ENCODE measurements at places on chromosomes 16 and 17.

- no peak for DNase-seq
Measured at GRCh38 chr16:1781758-1782407, 488 bp downstream of the SPSB3 start.

- no peak for DNase-seq
Measured at GRCh38 chr16:974611-975261, 4.0 kb upstream of the LMF1 start.

GRCh38 chr16:84026606-84027005, 16.0 kb downstream of the SLC38A8 start:
- DNase-seq, result no peak

DNA sequence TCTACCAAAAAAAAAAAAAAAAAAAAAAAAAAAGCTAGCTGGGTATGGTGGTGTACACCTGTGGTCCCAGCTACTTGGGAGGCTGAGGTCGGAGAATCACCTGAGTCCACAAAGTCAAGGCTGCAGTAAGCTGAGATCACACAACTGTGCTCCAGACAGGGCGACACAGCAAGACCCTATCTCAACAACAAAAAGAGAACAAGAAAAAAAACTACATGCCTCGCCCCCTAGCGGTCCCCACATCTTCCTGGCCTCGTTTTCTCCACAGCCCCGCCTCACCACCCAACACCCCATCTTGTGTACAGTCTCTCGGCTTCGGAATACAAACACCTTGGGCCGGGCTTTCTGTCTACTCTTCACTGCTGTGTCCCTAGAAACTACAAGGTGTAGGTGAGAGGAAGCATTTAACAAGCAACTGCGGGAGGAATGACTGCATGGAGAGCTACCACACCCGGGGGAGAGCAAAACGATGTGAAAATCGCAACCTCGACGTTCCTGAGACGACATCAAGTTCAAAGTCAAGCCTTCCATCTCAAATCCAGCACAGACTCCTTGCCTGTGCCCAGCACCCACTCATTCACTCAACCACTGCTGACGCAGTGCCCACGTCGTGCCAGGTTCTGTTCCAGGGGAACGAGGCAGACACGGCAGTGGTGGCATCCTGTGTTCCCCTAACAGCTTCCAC, 9.0 kb downstream of the NTAN1 start:
- DNase-seq, result no peak
